ENCODE measurements at places on chromosomes 7 and 10. TPM values are rescaled to one million over a fixed set of nuclear protein-coding genes. Genes with fewer than 3 reads are reported as not detected.

The OIT3 gene
- total RNA-seq = not detected

The CREM gene
- total RNA-seq = 50.3 TPM

The AKR1C8 gene
- 0.25 TPM for total RNA-seq

DNA sequence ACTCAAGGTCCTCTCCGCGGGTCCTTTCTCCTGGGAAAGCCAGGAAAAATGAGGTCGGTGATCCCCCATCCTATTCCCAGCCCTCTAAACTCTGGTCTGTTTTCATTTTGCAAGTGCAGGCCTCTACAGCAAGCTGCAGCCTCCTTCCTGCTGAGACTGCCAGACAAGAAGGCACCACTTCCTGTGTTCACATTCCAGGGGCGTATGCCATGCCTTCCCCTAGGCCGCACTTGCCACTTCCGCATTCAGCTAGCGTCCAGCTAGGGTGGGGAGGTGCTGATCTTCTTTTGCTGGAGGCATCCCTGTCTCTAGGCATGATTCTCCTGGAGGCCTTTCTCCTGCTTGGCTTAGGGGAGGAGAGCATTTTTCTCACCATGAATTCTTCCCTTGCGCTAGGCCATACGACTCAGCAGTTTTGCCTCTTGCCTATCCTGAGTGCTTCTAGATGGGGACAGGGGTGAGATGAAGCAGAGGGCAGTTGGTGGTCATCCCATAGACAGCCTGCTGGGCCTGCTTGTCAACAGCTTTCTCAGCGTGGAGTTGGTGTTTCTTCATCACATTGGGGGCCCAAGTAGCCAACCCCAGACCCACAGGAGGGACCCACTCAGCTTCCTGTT, 328.9 kb downstream of the RPS24 start:
- no peak for DNase-seq

DNA sequence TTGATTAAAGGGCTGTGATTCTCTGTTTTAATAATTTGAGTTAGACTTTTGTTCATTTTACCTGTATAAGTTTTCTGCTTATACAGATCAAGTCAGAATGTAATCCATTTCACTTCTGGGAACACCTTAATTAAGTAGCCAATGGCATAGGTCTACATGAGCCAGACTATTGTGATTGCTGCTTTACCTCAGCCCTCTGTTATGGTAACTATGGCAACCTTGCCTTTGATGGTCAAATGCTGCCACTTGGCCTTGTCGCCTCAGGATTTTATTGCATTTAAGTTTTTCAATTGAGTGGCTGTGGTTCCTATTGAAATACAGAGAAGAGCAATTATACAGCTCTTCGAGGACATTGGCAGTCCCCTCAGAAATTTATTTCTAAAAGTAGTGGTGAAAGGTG, 64.3 kb upstream of the TMEM106B start:
- DNase-seq = no peak

DNA sequence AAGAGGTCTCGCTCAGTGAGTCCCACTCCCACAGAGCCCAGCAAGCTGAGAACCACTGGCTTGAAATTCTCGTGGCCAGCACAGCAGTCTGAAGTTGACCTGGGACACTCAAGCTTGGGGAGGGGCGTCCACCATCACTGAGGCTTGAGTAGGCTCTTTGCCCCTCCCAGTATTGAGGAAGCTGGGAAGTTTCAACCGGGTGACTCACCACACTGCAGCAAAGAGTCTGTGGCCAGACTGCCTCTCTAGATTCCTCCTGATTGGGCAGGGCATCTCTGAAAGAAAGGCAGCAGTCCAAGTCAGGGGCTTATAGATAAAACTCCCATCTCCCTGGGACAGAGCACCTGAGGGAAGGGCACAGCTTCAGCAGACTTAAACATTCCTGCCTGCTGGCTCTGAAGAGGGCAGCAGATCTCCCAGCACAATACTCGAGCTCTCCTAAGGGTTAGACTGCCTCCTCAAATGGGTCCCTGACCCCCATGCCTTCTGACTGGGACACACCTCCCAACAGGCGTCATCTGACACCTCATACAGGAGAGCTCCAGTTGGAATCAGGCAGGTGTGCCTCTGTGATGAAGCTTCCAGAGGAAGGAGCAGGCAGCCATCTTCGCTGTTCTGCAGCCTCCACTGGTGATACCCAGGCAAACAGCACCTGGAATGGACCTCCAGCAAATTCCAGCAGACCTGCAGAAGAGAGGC, 970.9 kb upstream of the LRRN3 start:
- no peak for DNase-seq

DNA sequence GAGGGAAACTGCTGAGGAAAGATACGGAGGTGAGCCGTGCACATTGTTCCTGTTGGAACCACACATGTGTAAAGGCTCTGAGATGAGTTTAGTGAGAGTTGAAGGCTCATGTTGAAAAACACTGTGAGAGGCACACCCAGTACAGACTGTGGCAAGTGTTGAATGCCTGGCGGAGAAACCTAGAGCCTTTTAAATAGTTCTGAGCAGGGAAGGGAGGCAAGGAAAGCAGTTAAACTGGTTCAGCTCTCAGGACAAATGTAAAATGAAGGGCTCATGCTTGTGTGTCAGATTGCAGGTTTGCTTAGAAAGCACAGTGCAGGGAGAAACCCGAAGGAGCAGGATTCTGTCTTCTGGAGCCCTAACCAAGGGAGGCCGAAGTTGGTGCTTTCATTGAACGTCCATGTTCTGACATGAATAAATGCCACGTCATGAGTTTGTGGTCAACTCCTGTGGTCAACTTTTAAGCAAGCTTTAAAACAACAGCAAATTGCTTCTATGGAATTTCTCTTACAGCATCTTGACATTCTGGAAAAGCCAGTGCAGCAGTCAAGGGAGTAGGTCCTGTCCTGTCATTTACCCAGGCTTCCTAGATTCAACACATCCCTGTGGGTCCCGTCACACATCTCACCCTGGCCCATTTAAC, 650.9 kb upstream of the GALNT17 start:
- DNase-seq = no peak
